ENCODE measurements at places on chromosomes 1 and 21. TPM values are rescaled to one million over a fixed set of nuclear protein-coding genes. Genes with fewer than 3 reads are reported as not detected.

The UBL4B gene
- not detected for total RNA-seq

The CA6 gene
- total RNA-seq, result not detected

The G0S2 gene
- total RNA-seq, result 8.1 TPM

The CDK18 gene
- total RNA-seq, result 17.4 TPM

The RPL11 gene
- total RNA-seq, result 413 TPM

The NHLH1 gene
- total RNA-seq, result not detected

The TTC39A gene
- 27.5 TPM for total RNA-seq

The RGSL1 gene
- not detected for total RNA-seq

The ERRFI1 gene
- total RNA-seq, result 45.3 TPM

Measured in Caki2 (cell line).